ENCODE measurements at places on chromosomes 16 and 17.

DNA sequence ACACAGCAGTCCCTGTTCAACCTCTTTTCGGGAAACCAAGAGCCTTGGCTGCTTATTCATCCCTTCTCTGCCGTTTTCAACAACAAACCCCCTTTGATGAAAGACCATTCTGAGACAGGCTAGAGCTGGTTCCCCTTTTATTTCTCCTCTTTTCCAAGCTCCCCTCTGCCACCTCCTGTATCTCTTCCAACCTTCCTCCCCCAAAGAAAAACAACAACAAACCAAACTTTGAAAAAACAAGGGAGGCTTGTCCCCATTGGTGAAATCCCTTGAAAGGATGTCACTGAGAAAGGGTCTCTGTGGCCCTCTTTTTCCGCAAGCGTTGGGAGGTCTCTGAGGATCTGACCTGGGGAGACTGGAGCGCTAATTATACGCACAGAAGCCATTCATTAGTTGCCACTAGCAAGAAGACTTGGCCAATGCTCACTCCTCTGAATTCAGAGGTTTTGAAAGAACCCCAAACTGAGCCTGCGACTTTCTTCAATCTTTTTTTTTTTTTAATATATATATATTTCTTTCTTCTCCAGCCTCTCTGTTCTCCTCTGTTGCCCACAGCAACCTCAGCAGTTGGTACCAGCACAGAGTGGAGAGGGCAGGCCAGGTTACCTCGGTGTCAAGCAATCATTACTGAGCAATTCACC is 101.4 kb downstream of the PITPNC1 start:
- DNase-seq = no peak

- DNase-seq = no peak
These were observed 4.7 kb downstream of the CEP295NL start for GRCh38 chr17:78898075-78898836.

DNA sequence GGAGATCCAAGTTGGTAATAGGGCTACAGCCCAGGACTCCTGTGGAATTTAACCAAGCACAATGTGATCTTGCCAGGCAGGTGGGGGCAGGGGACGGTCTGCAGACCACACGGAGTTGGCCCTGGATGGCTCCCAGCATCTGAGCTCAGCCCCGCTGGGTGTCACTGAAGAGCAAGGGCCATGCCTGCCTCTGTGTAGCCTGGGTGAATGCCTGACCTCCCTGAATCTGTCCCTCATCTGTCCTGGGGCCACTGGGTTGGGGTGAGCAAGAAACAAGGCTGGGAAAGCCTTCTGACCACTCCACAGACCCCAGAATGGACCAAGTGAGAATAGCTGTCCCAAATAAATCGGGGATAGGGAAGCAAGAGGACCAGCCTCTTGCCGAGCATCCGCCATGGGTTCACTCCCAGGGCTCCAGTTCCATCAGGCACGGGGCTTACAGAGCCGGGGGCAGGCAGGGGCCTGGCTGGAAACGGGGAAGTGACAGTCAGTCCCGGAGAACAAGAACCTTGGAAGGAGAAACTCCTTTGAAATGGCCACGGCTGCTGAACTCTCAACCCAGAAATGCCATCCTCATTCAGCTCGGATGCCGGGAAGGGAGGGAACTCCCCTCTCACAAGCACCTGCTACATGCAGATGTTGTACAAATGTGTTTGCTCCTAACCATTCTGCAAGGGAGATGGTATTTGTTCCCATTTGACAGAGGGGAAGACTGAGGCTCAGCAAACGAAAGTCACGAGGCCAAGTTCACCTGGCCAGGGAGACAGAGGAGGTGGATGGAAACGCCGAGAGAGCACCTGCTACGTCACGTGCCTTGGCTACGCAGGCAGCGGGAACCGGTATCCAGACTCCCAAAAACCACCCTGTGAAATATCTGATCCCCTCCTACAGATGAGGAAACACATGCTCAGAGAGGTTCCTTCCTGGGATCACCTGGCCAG is 50.0 kb downstream of the RMI2 start:
- no peak for DNase-seq

GRCh38 chr17:58667934-58668597 is 23.8 kb downstream of the TEX14 start:
- no peak for DNase-seq

- no peak for DNase-seq
These were observed 4.4 kb upstream of the ARMC7 start for GRCh38 chr17:75105126-75106080.

DNA sequence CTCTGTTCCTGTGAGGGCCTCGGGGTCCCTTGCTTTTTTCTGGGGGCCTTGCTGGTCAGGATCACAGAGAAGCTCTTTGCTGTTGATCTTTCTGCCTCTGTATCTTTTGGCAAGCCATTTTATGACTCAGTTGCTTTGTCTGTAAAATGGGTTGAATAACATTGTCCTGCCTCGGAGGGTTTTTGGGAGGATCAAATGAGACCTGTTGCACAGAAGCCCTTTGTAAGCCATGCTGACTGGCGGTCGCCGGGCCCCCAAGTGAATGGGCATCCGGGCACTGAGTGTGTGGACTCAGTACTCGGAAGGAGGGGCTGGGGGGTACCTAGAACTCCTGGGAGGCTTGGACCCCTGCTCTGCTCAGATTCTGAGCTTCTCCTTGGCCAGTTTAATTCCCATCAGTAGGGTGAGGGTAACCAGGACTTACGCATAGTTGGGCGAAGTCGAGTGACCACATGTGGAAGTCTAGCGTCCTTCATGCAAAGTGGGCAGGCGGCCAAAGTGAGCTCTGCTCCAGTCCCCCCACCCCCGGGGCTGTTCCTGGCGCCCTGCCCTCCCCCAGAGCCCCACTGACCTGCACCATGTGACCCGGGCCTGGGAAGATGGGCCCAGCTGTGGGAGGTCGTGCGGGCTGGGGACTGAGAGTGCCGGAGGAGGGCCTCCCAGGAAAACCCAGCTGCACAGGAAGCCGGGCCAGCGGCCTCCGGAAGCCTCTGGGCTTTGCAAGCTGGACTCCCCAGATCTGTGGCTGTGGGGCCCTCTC is 284.0 kb downstream of the SEC14L1 start:
- no peak for DNase-seq

- peak; percentile 52 for DNase-seq
These were observed 1.1 kb downstream of the MT2A start for GRCh38 chr16:56609463-56609921.

GRCh38 chr16:2751577-2752034 is 832 bp upstream of the SRRM2 start:
- DNase-seq = no peak

DNA sequence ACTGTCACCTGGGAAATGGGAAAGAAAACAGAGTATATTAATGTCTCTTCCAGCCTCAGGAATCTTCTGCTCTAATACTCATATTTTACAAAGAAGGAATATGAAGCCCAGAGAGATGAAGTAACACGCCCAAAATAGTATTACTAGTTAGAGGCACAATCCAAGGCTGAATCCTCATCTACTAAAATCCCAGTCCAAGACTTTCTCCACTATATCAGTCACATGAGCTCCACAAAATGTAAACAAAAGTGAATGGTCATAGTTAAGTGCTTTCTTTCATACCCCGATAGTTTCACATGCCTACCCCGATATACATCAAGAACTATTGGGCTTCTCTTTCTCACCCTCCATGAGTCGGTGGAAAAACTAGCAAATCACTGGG is 965 bp downstream of the INTS2 start:
- DNase-seq = no peak

- DNase-seq = no peak
These were observed 320.8 kb downstream of the CDH8 start for GRCh38 chr16:61715393-61715792.

DNA sequence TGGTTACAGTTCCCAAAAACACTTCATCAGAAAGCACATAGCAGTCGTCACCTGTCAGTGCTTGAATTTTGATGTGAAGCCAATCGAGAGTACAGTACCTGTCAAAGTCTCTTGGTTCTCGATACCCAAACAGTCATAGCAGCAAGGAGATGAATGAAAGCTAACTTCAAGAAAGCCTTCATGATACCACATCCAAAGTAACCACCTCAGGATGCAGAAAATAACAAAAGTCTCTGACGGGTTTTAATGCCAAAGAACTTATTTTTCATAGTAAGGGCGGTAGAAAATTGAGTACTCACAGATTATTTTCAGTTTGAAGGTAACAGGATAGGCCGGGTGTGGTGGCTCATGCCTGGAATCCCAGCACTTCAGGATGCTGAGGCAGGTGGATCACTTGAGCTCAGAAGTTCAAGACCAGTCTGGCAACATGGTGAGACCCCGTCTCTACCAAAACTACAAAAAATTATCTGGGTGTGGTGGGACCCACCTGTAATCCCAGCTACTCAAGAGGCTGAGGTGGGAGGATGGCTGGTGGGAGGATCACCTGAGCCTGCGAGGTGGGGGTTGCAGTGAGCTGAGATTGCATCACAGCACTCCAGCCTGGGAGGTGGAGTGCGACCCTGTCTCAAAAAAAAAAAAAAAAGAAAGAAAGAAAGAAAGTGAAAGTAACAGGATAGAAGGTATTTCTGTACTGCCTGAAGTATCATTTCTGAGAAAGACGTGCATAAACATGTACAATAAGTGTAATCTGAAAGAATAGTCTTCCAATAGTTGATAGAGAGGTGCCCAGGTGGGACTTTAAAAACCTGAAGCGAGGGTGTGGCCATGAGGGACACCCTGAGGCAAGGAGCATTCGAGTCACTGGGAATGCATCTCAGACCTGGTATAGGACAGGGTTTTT is 15.4 kb downstream of the MFSD11 start:
- DNase-seq = no peak

DNA sequence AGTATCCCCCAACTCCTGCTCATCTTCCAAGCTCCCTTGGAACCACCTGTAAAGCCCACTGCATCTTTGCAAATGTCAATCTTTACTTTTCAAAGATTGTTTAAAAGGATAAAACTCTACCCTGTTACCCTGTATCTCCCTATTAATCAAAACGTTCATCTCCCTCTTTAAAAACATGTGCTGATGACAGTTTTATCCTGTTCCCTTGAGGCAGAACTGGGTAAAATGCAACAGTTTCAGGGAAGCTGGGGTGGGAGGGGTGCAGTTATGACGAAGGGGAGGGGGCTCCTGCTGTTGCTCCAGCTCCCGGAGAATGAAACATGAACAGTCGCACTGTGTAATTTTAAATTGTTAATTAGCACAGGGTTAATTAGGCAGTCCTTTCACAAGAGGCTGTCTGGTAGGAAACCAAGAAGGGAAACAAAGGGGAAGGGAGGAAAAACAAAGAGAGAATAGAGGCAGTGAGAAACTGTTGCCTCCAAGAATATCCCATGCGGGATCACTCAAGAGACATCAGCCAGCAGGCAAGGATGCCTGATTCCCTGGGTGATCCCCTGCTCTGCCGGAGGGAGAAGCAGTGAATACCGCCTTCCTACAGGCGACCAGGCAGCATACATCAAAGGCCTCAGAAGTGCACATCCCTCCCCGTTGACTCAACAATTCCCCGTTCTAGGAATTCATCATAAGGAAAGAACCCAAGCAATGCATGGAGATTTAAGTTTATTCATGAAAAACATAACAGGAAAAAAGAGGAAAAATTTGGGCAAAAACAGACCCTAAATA is 84.2 kb downstream of the ZFHX3 start:
- DNase-seq = no peak

DNA sequence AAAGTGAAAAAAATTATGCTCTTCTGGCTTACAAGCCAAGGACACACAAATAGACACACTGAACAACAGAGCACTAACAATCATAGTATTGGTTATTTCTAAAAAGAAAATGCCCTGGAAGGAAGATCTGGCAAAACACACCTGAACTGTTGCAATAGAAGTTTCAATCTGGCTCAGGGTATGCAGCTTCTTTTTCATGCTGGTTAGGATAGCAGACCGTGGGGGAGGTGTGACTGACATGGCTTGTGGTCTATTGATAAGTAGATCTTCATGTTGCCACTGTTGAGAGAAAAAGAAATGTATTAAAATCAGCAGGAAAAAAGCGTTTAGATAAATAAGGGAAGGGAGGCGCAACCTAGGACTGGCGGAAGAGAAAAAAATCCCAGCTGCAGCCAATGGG is 26.5 kb upstream of the ARL6IP1 start:
- no peak for DNase-seq

DNA sequence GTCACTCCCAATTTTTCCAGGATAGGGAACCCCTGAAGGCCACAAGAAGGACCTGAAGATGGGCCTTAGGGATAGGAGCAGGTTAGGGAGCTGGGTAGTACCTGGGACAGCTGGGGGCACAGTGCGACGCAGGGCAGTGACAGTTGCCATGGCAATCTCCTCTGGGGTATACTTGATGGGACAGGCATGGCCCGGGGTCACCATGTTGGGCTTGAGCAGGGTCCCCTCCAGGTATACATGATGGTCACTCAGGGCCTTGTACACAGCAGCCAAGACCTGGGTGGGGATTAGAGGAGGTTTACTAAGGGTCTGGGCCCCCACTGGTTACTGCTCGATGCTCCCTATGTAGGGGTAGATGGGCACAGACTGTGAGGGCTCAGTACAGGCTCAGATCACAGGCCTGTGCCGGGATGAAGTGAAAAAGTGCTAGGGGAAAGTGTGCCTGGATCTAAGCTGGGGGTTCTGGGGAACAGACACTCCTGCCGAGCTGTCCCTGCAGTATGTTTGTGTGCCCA is 2.7 kb downstream of the ALDOC start:
- no peak for DNase-seq

- DNase-seq = no peak
These were observed 586.1 kb upstream of the PSMD7 start for GRCh38 chr16:73710526-73710925.

DNA sequence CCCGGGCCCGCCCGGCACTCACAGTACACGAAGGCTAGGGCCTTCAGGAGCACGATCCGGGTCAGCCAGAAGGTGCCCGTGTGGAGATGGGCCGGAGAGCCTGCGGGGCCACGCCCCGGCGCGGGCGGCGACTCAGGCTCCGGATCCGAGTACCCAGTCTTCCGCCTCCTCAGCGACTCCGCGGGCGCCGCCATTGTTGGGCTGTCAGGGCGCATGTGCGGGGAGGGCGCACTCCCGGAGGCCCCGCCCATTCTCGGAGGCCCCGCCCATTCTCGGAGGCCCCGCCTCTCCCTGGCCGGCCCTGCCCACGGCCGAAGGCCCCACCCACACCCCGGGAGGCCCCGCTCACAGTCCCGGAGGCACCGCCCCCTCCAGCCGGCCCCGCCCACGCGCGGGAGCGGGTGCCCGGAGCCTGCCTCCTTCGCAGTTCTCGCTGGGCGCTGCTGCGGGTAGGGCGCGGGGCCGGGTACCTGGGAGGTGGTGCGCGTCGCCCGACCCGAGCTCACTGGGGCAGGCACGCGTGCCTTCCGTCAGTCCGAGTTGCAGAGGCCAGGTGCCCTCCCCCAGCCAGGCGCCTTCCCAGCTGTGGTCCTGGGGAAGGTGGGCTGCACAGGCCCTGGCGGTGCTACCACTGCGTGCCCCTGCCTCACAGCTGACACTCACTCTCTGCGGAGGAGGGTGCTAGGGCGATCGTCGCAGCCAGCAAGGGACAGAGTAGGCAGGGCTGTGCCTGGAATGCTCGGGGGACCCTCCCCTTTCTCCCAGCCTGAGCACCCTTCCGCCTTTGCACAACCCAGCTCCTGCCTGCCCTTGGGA is at the start of gene LMF1:
Gene LMF1 (minus strand): TSS at position 219 of the 816 bp plus-strand sequence. CDS start 4 bp downstream, at position 215.
- peak; percentile 89 for DNase-seq

GRCh38 chr16:85173981-85174751 is 61.9 kb upstream of the CIBAR2 start:
- no peak for DNase-seq

Data from T-helper 22 cell (primary cell).